ENCODE measurements at places on chromosomes 4 and X.

DNA sequence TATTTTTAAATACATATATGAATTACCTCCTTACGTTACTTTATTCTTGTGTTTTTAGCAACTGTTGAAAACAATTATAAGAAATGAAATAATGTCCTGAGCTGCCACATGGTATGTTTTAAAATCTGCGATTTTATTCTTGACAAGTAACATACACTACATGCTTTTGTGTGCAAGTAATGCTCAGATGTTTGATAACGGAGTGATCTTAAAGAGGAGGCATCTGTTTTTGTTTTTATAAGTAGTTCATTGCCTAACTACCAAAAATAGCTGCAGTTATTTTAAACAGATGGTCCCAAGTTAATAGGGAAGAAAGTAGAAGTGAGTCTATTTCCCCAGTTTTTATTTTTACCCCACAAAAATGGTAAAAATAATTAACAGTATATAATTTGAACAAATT, 55.2 kb downstream of the GAB1 start:
- no peak for DNase-seq

GRCh38 chrX:134760650-134761049, 102.4 kb upstream of the PLAC1 start:
- no peak for DNase-seq

GRCh38 chr4:66849596-66849995, 695.7 kb downstream of the CENPC start:
- DNase-seq = no peak

DNA sequence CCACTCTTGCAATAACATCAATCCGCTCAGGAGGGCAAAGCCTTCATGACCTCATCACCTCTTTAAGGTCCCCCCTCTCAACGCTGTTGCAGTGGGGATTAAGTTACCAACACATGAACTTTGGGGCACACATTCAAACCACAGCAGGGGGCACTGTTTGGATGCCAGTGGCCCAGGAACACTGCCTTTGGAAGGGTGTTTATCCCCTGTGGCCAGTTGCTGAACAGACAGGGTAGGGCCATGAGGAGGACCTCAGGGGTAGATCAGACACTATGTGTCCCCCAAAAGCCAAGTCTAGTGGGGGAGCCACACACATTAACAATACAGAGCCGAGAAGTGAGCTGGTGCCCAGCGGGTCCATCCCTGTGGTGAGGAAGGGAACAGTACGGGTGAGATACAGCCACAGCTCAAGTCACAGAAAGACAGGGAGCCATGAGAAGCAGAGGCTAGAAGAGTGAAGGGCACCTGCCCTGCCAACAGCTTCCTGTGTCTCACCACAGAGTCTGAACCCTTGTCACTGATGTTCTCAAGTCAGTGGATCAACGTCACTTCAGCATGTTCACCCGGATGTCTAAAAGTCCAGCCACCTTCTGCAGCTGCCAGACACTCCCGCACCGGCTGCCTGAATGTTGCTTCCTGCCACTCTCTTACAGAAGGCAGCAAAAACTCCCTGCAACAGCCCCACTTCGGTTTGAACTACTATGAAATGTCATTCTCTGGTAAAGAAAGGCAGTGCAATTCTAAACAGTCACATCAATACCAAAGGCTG, 19.9 kb upstream of the MXD4 start:
- DNase-seq = no peak

- no peak for DNase-seq
These were observed 469.0 kb upstream of the MAGEB2 start for GRCh38 chrX:29746326-29746725.

GRCh38 chr4:174278467-174278866, 5.0 kb downstream of the FBXO8 start:
- DNase-seq = no peak

DNA sequence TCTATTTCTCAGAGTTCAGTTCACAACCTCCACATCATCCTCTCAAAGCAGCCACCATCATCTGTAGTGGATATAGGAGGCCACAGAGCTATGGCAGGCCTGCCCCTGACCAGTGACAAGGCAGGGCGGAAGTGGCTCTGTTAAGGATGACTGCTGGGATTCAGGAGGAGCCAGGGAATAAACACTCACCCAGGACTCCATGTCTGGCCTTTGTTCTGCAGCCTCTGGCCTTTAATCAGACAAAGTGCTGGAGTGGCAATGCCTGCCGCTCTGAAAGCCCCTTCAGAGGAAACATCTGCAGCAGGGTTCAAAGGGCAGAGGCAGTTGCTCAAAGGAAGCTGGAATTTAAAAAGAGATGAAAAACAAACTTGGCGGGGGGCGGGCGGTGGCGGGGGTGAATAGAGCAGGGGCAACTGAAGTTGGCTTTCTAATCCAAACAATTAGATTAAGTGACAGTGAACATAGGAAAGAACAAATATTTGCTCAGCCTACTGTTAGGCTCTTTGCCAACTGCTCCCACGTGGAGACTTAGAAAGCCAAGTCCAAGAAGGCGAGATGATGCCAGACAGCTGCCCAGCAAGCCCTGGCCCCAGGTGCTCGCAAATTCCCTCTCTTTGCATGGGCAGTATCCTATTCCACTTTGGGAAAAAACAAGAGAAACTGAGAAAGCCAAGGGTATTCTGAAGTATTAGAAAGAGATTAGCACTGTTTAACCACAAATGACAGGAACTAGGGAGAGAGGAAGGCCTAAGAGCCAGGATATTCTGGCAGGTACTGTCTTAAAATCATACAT, 5.5 kb downstream of the MPP1 start:
- no peak for DNase-seq

GRCh38 chrX:69237236-69237635, 72.0 kb upstream of the PJA1 start:
- DNase-seq = no peak

DNA sequence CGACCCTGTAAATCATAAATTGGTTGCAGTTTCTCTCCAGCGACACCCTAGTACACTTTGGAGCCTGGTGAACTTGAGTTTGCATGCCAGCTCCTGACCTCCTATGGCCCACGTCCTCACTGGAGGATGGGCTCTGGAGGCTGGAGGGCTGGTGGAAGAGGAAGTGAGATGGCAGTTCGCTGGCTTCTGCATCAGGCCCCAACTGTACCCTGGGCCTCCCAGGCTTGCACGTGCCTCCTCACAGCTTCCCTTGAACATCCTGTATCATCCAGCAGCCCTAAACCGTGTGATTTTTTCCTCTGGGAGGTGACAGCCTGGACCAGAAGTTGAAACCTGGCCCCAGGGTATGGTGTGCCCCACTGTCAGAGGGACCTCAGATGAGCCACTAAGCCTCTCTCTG, 78.5 kb downstream of the HTRA3 start:
- no peak for DNase-seq

- DNase-seq = no peak
These were observed 66.8 kb downstream of the SOWAHB start for GRCh38 chr4:76830964-76831703.

DNA sequence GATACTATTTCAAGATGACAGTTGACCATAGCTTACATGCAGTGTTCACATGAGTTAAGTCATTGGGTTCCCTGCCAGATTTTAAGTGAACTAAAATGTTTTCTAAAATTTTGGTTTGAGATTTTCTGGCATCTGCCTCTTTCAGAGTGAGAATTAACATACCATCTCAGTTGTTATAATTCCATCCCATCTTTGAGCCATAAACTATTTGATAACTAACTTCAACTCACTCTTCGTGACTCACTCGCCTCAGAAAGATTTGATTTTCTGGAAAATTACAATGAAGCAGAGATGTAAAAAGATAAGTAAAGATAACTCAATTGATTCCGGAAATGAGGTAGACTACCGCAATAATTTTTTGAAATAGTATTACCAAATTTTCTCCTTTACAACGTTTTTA, 61.8 kb downstream of the HMGB2 start:
- DNase-seq = no peak

- DNase-seq = no peak
These were observed 11.3 kb downstream of the SLC38A5 start for GRCh38 chrX:48458711-48459110.

DNA sequence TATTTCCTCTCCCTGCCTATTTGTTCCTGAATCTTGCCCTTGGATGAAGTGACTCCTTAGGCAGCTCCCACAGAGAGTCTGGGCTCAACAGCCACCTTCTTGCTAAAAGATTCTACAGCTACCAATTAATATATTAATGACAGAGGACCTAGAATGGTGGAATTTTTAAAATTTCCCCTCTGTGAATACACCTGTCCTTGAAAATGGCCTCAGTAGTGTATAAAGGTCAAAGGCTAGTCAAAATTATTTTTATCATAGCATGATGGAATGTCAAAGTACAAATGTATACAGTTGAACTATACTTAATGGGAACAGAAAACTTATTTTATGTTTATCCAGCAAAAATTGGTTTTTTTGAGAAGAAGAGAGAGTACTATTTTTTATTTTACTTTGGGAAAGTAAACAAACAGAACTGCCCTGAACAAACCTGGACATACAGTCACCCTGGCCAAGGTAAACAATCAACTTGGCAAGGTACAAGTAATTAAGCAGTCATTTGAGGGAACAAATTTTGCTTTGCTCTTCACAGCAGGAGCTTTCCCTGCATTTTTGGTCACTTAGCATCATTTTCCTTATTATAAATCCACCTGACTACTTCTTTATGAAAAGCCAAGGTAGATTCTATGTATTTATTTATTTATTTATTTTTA, 250.8 kb downstream of the INPP4B start:
- DNase-seq = no peak

DNA sequence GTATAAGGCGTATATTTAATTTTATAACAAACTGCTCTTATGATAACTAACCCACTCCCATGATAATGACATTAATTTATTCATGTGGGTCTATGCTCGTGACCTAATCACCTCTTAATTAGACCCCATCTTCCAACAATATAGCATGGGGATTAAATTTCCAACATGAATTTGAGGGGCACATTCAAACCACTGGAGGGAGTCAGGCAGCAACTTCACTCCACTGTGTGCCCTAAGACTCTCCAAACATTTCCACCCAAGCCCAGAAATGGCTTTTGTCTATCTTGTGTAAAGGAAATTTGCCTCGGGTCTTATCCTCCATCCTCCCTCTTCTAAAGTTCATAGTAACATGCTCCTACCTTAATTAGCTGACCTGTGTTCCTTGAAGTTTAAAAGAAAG, 616.1 kb upstream of the CPEB2 start:
- DNase-seq = no peak

- DNase-seq = no peak
These were observed 316.7 kb downstream of the RPA4 start for GRCh38 chrX:97200454-97200853.

GRCh38 chr4:114378305-114378903, 220.2 kb upstream of the UGT8 start:
- no peak for DNase-seq

GRCh38 chrX:129667412-129667811, 12.7 kb upstream of the APLN start:
- DNase-seq = no peak

DNA sequence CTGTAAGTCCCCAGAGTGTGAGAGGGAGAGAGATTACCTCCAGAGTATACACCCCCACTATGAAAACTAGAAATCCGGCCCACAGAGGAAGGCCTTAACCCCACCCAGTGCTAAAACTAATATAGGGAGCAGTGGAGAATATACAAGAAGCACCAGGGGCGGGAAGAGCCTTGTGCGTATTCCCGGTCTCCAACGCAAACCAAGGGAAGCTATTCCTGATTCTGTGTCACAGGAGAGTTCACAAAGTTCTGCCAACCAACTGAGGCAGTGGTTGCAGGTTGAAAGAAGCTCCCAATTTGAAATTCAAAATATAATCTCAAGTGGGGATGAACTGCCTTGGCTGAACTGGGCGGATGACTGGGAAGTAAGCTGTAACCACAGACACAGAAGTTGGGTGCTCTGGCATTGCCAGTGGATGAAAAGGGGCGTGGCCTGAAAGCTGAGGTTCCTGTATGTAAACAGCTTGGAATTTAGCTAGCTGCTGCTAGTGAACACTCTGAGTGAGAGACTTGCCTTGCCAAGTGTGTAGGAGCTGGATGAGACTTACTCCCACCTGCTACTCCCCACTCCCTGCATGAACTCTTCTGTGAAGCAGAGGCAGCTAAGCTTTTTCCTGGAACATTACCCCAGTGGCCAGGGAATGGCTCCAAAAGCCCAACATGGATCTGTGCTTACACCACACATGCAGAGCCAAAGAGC, 32.7 kb downstream of the ELF2 start:
- DNase-seq = no peak
